Suppressor macrophage treated with lipopolysaccharide for 4 hours (primary cell): ENCODE measurements at places on chromosomes 16 and 17.
A peak's percentile ranks its signal among the peaks of the same experiment; 100 is the strongest.

DNA sequence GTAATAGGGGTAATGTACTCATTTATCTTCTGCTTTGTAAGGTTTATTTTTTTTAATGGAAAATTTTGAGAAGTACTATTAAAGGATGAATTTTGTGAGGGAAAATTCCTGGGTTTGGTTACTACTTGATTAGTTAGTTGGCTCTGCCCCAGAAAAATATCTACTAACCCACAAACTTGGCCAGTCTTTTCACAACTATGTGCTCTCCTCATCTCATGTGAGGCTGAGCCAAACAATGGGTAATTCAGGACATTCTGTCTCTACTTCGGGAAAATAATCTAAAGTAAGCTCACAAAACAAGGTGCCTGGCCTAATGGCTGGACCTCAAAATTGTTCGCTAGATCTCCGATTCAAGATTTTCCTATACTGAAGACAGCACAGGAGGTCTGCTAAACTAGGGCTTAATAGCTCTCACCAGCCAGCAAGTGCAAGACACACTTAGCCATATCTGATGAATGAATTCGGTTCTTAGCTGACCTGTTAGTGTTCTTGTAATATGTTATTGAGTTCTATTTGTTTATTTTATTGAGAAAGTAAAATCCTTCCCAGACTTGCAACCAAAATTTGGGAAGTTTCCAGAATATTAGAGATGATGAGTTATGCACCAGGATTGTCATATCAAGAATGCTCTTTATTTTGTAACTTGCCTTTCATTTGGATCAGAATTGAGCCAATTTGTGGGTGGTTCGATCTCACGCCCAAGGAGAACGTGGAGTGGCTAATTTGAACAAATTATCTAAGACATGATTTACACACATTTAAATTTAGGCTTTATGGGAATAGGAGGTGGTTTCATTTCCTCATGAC lies 5.7 kb downstream of the KCNJ16 start:
- no peak for DNase-seq

DNA sequence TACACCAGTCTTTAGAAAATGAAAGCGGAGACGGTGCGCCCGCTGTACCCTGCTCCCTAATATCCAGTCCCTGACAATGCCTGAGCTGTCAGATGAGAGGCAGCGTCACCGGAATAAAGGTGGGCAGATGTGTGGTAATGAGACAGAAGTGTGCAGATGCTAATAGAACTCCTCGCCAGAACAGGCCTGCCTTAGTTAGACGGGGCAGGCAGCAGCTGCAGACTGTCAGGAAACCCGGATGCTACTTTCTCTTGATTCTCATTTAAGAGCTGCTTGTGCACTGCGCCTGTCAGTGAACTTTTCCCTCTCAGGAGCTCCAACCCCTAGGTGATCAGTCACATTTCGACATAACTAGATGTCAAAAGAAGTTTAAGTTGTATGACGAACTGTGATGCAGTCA lies 221.8 kb upstream of the IRX3 start:
- DNase-seq: no peak

DNA sequence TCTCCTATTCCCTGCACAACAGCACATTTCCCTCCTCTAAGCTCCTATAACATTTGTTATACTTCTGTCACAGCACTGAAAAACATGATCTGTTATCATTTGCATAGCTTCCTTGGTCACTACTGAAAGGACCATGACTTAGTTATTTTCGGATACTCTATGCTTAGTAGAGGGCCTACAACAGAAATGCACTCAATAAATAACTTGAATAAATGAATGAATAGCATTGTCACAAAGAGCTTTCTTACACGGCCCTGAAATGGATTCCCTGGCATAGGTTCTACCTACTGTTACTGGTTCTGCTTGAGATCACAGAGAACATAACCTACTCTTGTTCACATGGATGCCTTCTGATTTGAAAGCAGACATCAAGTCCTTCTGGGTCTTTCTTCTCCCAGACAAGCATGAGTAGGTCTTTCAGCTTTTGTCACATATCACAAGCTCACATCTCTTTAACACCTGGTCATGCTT lies 41.6 kb downstream of the MYO1D start:
- DNase-seq: no peak

- no peak for DNase-seq
Measured at GRCh38 chr17:36742267-36743000, 141.1 kb downstream of the MRM1 start.

- DNase-seq: no peak
Measured at GRCh38 chr16:54632322-54633220, 298.1 kb upstream of the IRX5 start.

GRCh38 chr17:37386462-37386861 lies 10.7 kb downstream of the C17orf78 start:
- no peak for DNase-seq

DNA sequence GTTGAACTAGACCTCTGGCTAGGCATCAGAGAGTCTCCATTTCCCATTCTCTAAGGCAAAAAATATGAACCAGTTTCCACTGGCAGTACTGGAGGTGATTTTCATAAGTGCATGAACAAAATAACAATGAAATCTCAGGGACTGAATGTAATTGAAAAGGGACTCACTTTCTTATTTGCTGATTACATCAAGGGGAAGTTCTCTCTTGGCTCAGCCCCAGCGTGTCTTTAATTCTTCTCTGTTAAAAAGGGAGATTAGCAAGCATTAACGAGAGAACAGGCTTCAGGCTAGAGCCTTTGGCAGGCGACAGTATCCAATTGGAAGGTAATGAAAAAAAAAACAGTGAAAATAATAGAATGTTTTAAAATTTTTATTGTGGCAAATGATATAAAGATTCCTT lies 34.0 kb upstream of the ADAMTS18 start:
- DNase-seq: no peak

GRCh38 chr16:17238285-17239028 lies 232.3 kb downstream of the XYLT1 start:
- peak; percentile 88 for DNase-seq

GRCh38 chr17:19948116-19948943 lies 29.3 kb downstream of the AKAP10 start:
- DNase-seq: peak; percentile 27

DNA sequence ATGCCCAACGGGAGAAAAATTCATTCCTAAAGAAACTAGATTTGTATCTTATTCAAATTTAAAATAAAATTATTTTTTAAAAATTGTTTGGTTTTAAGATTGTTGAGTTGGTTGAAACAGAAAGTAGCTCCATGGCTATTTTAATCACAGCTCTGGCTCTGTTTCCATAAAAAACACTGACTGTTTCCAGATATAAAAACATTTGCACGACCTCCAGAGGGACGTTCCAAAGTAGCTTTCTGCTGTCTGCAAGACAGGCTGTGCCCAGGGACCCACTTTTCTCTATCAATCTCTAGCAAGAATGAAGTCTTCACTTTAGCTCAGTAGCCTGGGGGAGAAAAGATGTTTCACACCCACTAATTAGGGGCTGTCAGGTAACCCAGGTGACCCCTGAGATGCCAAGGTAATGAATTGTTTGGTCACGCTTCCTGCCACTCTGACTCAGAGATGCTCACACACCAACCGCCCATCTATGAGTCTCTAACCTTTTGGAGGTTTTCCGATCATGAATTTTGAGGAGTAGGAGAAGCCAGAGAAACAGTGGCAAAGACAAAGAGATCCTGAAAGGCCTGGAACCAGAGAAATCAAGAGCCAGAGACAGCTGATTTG lies 220.1 kb upstream of the SOX9 start:
- no peak for DNase-seq

GRCh38 chr16:708019-708418 lies 2.4 kb upstream of the FBXL16 start:
- no peak for DNase-seq

- DNase-seq: no peak
Measured at GRCh38 chr17:79648181-79648831, 37.5 kb upstream of the RBFOX3 start.

GRCh38 chr16:19804538-19805323 lies 79.9 kb downstream of the GPRC5B start:
- DNase-seq: peak; percentile 43

- DNase-seq: no peak
Measured at GRCh38 chr17:46024590-46024989, 25.5 kb downstream of the STH start.

DNA sequence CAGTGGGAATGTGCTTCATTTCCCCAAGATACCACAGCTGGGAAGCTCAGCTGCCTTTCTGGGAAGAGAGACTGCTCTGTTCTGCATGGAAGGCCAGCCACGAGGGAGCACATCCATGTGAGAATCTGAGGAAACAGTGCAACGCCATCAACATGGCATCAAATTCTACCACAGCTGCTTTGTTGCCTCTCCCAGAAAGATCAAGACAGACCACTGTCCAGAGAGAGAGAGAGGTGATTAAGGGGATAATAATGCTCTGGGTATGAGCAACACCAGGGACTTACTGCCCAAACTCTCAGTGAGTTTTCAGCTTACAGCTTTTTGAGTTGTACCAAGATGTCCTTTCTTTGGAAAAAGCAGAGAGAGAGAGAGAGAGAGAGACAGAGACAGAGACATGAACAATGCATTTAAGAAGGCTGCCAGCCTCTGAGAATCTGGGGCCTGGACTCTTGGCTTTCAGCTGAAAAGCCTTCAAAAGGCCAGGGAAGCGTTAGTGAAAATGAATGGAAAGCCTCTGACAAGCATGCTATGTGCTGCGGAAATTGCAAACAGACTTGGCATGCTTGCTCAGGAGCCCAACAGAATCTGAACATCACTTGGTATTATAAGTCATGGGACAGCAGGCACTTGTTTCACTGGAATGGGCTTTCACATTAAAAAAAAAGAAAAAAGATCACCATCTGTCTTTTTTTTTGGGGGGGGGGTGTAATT lies 223.1 kb downstream of the MAP2K6 start:
- no peak for DNase-seq

DNA sequence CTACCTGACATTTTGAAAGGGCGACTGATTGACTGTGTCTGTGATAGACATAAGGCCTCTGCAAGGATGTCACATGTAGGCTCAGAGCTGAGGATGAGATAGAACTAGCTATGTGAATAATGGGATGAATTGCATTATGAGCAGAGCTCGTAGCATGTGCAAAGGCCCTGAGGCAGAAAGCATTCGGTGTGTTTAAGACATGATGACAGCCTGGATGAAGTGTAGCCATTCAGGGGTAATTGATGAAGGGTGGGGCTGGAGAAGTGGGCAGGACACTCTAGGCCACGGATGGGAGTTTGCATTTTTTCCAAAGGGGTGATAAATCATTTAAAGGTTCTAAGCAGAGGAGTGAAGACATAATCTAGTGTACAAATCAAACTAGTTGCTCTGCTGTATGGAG lies 62.6 kb downstream of the USP43 start:
- no peak for DNase-seq

DNA sequence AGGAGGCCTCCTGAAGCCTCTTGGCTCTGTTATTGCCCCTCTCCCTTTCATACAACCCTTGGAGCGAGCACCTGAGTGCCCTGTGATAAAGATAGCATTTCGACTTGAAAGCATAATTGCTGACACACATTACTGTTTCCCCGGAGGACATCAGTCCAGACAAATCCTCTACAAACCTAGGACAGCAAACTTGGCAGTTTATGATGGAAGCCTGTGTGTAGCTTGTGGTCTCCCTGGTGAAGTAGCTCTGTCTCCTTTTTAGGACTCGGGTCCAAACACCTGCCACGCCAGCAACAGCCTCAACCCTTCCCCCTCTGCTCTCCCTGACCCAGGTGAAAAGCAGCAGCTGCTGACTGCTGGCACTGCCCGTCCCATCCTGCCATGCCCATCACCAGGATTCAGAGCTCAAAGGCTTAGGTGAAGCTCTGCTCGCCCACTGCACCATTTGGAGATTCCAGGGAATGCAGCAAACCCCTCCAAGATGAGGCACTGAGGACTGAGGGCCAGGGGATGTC lies 55.9 kb downstream of the IRX6 start:
- DNase-seq: no peak

DNA sequence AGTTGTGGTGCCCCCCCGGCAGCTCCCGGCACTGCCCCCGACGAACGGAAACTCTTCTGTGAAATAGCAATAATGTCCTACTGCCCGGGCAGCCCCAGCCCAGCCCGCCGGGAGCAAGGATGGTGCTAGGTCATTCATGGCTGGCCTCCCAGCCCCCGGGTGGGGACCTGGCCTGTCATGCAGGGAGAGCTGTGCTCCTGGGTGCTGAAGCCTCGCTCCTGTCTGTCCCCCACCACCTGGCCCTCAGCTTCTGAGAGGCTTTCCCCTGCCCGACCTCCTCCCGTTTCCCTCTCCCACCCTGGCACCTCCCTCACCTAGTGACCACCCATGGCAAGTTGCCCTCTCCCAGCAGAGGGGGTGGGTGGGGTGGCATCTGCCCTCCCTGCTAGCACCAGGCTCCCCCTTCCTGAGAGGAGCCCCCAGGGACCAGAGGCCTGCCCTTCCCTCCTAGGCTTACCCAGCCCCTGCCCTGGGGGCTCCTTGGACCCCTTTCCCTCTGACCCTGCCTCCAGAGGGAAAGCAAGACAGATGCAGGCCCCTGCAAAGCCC lies 13.5 kb downstream of the PAM16 start:
- DNase-seq: no peak

DNA sequence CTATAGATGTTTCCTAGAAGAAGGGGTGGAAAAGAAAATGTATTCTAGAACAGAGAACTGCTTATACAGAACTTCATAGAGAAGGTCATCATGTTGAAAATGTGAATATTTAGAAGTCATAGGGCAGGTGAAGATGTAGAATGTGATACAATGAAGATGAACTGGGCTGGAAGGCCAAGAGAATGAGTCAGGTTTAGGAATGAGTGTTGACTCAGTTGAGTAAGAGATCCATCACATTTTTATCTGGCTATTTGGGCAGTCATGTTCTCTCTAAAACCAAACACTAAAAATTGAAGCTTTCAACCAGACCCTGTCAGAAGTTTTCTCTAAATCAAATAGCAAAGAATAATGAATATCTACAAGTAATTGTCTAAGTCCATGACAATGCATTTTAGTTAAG lies 660.5 kb downstream of the KCNJ2 start:
- no peak for DNase-seq

DNA sequence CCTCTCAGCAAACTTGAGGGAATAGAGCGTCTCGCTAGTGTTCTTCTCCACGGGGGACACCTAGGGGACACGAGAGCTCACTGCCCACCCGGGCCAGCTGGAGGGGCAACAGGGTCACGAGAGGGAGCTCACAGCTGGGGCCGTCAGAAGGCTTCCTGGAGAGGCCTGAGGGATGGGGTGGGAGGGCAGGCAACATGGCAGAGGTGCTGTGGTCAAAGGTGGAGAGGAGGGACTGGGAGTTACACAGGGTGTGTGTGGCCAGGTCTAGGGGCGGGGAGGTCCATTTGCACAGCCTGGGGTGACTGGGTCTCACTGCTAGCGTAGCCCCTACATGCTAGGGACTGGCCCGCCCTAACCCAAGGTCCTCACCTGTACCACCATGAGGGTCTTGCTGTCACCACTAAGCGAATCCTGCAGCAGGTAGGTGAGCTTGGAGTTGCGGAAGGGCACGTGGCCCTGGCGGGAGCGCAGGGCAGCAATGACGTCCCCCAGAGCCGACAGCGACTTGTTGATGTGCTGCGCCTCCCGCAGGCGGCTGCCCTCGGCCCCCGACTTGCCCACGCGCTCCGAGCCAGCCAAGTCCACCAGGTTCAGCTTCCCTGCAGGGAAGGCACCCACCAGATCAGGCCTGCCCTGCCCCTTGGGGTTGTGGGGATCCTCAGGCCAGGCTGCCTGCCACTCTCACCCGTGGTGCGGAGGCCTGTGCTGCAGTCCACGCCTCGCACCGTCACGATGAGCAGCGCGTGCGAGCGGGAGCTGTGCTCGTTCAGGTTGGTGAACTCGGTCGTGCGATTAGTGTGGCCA lies 25.0 kb downstream of the KATNB1 start:
- DNase-seq: no peak
